ENCODE measurements at places on chromosomes 6 and 20.
A peak's percentile ranks its signal among the peaks of the same experiment; 100 is the strongest.

DNA sequence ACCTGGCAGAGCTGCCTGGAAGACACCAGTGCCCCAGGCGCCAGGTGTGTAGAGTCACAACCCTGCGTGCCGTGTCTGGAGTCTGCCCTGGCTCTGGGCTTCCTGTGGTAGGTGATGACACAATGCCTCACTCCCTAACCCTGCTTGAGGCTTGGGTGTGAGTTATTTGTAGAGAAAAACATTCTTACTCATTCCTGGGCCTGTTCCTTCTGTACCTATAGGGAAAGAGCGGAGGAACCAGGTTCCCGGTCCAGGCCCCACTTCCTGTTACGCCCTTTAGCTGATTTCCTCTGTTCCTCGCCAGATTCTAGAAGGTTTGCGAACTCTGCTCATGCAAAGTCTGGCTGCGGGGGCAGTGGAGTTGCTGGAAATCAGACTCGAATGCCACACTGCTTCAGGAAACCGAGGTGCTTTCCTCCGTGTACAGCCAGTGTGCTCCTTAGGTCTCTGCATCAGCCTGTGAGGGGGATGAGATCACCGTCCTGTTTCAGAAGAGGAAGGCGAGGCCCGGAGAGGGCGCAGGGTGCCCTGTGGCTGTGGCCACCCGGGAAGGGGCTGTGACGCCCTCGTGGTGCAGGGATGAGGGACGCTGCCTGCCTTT lies 67.1 kb upstream of the DUSP22 start:
- DNase-seq = no peak

DNA sequence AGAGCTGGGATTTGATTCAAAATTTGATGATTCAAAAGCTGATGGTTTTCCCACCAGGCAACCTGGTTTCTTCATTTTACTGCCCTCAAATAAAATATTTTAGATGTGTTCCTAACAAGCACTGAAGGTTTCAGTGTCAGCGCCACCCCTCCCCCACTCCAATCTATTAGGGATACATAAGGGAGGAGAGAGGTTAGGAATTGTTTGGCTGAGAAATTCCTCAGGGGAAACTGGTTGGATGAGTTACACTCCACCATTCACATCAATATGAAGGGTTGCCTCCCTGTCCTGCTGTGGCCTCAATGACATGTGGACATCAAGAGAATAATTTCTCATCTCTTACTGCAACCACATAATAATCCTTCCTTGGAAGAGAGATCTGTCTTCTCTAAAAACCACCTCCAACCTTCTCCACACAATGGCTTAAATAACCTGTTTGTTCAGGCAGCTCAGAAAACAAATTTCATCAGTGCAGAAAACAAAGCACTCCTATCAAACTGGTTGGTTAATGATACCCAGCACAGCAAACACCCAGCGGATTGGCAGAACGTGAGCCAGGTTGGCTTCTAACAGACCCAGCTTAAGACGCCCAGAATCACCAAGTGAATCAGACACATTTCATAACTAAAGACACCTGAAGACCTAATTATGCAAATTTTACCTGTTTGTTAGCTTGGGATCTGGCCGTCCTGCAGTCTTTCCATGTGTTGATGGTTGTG lies 136.0 kb upstream of the SGK1 start:
- DNase-seq = no peak

DNA sequence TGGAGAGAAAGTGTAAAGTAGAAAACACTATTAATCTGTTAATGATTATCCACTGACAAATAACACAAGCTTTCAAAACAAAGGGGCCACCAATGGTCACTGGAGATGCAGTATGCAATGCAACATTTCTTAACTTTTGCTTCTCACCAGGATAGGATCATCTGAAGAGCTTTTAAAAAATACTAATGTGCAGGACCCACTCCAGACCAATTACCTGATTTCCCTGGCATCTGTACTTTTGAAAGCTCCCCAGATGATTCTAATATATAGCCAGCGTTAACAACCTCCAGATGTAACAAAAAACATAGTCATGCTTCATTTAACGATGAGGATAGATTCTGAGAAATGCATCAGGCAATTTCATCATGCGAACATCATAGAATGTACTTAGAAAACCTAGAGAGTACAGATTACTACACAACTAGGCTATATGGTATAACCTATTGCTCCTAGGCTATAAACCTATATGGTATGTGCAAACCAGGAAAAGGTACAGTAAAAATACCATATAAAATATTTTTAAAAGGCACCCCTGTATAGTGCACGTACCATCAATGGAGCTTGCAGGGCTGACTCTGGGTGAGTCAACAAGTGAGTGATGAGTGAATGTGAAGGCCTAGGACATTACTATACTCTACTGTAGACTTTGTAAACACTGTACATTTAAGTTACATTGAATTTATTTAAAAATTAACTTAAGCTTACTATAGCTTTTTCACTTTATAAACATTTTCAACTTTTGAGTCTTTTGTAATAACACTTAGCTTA lies 69.2 kb downstream of the ATG5 start:
- no peak for DNase-seq

DNA sequence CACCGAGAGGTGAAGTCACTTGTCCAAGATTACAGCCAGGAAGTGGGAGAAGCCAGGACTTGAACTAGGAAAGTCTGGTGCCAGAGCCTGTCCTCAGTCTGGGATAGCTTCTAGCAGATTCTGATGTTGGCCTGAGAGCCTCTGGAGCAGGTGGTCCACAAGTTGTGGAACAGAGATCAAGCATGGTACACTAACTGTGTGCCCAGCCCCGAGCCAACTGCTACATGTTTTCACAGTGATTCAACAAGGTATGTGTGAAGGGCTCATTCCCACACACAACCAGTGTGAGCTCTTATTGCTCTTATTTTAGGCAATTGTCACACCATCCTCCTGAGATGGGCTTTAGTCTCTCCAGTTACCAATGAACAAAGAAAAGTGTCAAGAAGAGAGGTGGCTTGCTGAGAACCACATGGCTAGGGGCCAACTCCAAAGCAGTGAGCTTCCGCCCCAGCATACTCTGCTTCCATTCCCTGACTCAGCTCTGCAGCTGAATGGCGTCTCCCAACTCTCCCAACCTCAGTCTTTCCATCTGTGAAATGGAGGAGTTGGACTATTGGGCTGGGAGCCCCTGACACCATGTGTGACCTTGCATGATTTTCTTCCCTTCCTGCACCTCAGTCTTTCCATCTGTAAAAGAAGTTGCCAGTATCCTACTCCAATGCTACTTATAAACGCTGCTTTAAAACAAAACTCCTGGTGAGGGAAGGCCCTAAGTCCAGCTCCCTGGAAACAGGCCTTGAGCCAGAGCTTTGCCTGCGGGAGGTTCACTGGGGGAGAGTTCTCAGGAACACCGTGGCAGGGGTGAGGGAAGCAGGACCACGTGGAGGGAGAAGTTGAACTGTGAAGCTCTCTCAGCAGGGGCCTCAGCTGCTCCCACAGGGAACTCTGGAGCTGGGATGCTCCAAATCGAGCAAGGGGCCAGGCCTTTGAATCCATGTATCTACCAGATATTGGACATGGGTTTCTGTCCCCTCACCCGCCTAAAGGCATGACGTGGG lies 40.9 kb downstream of the CDH22 start:
- no peak for DNase-seq

- no peak for DNase-seq
Measured at GRCh38 chr6:67768972-67769371, 866.1 kb upstream of the ADGRB3 start.

- no peak for DNase-seq
Measured at GRCh38 chr20:37565134-37565811, 37.6 kb upstream of the BLCAP start.

- no peak for DNase-seq
Measured at GRCh38 chr6:30727920-30728553, 7.9 kb downstream of the TUBB start.

GRCh38 chr20:10644458-10645204 lies 29.2 kb downstream of the JAG1 start:
- peak; percentile 37 for DNase-seq

GRCh38 chr6:40733290-40733689 lies 146.1 kb upstream of the LRFN2 start:
- DNase-seq = no peak

DNA sequence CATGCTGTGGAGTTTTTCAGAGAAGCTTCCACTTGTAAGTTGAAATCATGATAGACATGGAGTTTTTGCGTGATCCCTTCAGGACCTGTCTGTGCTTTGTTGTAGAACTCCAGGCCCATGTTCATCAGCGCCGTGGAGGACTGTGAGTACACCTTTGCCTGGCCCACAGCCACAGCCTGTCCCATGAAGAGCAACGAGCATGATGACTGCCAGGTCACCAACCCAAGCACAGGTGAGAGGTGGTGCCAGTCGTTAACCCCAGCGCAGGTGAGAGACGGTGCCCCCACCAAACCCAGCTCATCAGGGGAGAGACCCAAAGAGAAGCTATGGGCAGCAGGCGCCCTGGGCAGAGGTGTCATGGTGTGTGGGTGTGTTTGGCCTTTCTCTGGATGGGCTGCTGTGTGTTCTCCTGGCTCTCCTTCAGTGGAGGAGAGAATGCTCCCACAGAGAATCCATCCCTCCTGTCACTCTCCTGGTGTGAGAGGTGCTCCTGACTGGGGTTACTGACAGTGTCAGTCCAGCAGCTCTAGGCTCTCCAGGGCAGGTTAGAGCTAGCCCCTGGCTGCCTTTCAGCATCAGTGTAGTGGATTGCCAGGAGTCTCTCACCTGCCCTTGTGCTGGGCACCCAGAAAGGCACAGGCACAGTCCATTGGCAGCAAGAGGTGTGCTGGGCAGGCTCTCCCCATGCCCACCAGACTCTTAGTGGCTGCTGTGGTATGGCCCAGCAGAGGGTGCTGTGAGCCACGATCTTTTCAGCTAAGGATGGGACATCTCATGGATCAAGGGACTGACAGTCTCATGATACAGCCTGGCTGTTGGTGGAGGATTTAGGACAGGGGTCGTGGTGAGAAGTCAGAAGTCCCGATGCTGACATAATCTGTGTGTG lies 49.6 kb upstream of the SLC22A1 start:
- no peak for DNase-seq

DNA sequence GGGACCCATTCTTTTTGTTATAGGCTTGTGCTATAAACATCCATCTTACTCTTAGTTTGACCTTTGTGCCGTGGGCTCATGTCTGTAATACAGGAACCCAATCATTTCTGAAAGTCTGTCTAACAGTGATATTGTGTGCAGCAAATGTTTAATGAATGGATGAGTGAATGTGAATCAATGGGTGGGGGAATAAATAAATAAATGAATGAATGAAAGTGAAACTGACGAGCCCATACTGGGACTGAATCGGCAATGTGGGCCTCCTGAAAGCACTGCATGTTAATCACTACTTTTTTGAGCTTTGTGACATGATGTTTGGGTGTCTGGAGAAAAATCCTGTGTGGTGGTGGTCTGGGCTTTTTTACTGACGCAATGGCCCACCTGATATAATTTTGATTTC lies 175.0 kb downstream of the GMPR start:
- peak; percentile 30 for DNase-seq

DNA sequence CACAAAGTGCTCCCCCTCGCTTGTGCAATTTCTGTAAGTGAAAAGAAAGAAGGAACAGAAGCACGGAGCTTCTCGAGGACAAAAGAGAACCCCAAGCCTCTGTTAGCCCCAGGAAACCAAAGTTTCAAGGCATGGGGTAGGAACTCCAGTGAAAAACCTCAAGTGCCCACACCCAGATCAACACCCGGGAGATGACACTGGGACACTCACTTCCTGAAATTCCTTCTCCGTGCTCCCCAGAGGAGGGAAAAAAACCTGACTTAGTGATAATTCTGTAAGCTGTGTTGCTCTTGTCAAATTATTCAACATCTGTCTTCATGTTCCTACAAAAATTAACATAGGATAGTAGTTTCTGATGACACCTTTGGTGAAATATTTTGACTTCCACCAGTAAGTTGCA lies 4.6 kb downstream of the MDGA1 start:
- DNase-seq = no peak

GRCh38 chr6:86010915-86011786 lies 368.5 kb upstream of the SYNCRIP start:
- no peak for DNase-seq

DNA sequence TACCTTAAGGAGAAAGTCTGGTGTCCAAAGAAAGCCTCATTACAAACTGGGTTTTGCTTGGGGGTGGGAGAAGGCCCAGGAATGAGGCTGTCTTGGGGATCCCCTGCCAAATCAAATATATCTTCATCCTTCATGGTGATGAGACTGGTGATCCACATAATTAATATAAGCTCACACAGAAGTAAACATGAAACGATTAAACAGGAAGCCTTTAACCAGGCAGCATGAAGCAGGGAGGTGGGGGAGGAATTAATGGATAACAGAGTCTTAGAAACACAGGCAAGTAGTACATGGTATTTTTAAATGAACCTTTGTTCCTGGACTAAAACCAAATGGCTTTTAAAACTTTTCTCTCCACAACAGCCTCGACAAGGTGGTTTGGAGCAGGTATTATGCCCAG lies 437.5 kb downstream of the TFAP2A start:
- DNase-seq = no peak

GRCh38 chr20:62406635-62407176 lies 379 bp downstream of the CABLES2 start:
- DNase-seq = no peak

DNA sequence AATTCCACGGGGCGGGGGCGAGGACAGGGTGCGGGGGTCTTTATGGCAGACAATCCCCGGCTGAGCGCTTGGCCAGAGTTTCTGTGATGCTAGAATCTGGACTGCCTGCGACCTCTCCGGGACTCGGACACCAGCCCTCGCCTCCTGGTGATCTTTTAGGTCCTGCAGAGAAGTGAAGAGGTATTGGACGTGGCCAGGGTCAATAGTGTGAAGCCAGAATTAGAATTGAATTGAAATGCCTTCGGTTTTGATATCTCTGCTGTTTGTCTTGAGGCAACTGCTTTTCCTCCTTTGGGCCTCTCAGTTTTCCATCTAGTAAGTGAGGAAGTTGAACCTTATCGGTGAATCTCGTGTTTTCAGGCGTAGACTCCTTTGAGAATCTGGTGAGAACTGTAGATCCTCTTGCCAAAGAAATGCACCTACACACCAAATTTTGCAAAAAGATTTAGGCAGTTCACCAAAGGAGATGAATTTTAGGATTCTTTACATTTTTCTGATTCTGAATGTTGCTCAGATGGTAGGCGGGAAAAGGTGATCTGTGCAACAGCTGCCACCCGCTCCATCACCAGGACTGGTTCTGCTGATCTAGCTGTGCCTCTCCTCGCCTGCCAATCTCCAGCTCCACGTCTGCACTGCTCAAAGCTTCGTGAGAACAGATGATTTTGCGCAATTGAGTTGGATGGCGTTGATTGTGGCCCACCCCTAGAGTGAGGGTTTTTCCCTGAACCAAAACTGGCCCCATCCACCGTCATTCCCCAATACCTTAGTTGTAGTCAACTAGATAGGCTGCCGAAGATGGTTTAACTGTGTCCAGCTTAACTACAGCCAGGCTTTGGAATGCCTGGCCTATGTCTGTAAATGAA lies 837 bp upstream of the OSER1 start:
- DNase-seq = peak; percentile 23

DNA sequence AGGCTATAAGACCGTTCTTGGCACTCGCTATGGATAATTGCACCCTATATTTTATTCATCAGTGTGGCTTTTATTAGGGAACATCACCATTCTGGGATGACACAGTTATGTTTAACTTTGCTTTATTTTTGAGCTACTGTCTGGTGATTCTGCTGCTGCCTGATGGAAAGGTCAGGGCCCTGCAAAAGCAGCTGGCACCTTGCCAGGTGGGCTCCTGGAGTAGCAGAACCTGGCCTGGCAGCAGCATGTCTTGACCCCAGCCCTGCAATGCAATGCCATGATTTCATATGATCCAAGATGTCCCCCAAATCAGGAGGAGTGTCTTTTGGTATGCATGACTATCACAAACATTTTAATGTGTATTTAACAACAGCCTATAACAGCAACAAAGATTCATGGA lies 228.4 kb upstream of the RSPO3 start:
- no peak for DNase-seq

- no peak for DNase-seq
Measured at GRCh38 chr6:92428448-92428847, 990.9 kb downstream of the EPHA7 start.

Data from GM10248 (cell line).